ENCODE measurements at places on chromosomes 3 and 15. TPM values are rescaled to one million over a fixed set of nuclear protein-coding genes. Genes with fewer than 3 reads are reported as not detected.

The ALDH1A2 gene
- not detected for total RNA-seq

The TTLL13 gene
- 0.36 TPM for total RNA-seq

The GPR15 gene
- total RNA-seq: 1.4 TPM

The PAQR9 gene
- total RNA-seq: not detected

The SNRK gene
- 41.9 TPM for total RNA-seq

The EAF2 gene
- 9.6 TPM for total RNA-seq

The FEZF2 gene
- not detected for total RNA-seq

The TUSC7 gene
- not detected for total RNA-seq

The CCNB2 gene
- 28.8 TPM for total RNA-seq

The GOLGA8T gene
- 1.7 TPM for total RNA-seq

The REC114 gene
- not detected for total RNA-seq

The HACL1 gene
- total RNA-seq: 28.0 TPM

The PAQR5 gene
- not detected for total RNA-seq

The ABI3BP gene
- total RNA-seq: not detected

The SH3GL3 gene
- not detected for total RNA-seq

The TIMP4 gene
- not detected for total RNA-seq

The AP3B2 gene
- 1.4 TPM for total RNA-seq

The KBTBD13 gene
- total RNA-seq: not detected

The CTXN2 gene
- total RNA-seq: not detected

The LRRC28 gene
- 51.7 TPM for total RNA-seq

The LMAN1L gene
- 3.4 TPM for total RNA-seq

The SLC28A2 gene
- total RNA-seq: not detected

The DLEC1 gene
- 0.52 TPM for total RNA-seq

The CMTM6 gene
- 48.6 TPM for total RNA-seq

The FAM227B gene
- total RNA-seq: 1.5 TPM

The GATM gene
- total RNA-seq: 1.6 TPM

The GADL1 gene
- not detected for total RNA-seq

The RSRC1 gene
- total RNA-seq: 38.7 TPM

The CPEB1 gene
- 0.21 TPM for total RNA-seq

The VIPR1 gene
- total RNA-seq: 0.69 TPM

The FOXL2NB gene
- total RNA-seq: not detected

The GNAT1 gene
- not detected for total RNA-seq

The MITF gene
- 0.28 TPM for total RNA-seq

The MCTP2 gene
- 262 TPM for total RNA-seq

The CCDC9B gene
- 0.29 TPM for total RNA-seq

The FETUB gene
- not detected for total RNA-seq

The USF3 gene
- total RNA-seq: 19.4 TPM

The FYCO1 gene
- 14.6 TPM for total RNA-seq

The PTX3 gene
- total RNA-seq: not detected

The TMPRSS7 gene
- total RNA-seq: not detected

The SEMA6D gene
- not detected for total RNA-seq

The SLC9C1 gene
- total RNA-seq: not detected

The CHRFAM7A gene
- total RNA-seq: 4.8 TPM

The EIF3J gene
- 121 TPM for total RNA-seq

The C15orf62 gene
- 0.22 TPM for total RNA-seq

The UROC1 gene
- total RNA-seq: not detected
